Glutamatergic neuron (in vitro differentiated cells): ENCODE measurements at places on chromosomes 5 and 9. TPM values are rescaled to one million over a fixed set of nuclear protein-coding genes. Genes with fewer than 3 reads are reported as not detected.

Gene ECSCR
- total RNA-seq = not detected

DNA sequence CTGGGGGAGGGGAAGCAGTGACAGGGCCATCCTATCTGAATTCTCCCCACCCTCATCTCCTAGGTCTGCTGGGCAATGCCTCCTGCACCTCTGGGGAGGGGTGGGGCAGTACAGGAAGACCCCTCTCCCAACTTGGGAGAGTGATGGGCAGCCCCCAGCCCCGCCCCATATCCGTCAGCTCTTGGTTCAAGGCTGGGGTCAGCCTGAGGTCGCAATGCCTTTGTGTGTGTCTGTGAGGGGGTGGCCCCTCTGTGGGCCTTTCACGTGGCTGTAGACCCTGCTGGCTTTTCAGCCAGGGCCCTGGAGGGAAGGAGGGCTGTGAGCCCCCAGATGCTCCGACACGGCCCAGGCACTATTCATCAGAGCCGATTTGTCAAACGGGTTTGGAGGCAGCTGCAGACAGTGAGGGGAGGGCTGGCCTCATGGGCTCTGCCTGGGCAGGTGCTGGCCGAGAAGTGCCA lies 49.5 kb upstream of the RNU6ATAC start:
- DNase-seq = peak; percentile 24

- no peak for DNase-seq
Observed at GRCh38 chr5:159730285-159730684, 186.0 kb upstream of the ADRA1B start.

Gene TESK1
- 28.7 TPM for total RNA-seq

DNA sequence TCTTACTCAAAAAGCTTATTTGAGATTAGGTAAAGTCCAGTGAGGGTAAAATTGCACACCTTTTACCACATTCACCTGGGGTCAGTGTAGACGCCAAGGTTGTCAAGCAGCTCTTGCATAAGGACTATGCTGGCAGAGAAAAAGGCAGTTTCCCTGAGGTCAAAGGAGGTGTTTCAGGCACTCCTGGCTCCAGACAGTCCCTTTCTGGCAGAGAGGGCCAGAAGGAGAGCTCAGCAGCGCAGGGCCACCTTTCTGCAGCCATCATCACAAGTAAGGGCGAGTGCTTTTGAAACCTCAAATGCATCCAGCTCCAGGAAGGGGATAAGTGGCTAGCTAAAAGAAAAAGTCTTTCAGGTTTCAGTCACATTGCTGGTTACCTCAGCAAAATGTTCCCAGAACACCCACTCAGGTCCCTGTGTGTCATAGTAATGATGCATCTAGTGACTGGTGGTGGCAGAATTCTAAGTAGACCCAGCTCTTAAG lies 16.7 kb upstream of the IL13 start:
- no peak for DNase-seq

DNA sequence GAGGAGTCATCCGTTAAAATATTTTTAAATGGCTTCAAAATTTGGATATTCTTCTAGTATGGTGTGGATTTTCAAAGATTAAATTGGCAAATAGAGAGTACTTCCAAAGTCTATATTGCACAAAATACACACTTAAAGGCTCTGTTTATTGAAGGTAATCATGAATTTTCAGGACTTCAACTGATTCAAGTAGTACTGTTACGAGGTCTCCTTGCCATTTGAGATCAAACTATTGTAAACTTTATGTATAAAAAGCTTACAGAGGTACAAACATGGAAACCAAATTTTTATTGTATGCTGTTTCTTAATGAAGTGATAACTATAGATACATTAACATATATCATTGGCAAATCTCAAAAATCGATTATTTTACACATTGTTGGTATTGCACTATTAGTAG lies 2.5 kb downstream of the ERBIN start:
- DNase-seq = no peak

Gene RNF180
- total RNA-seq = 9.1 TPM

GRCh38 chr5:137501226-137501625 lies 2.1 kb upstream of the SPOCK1 start:
- DNase-seq = no peak

Gene TLR4
- total RNA-seq = not detected

Gene C6
- total RNA-seq = not detected

GRCh38 chr5:75567710-75568109 lies 43.5 kb upstream of the ANKDD1B start:
- DNase-seq = no peak

DNA sequence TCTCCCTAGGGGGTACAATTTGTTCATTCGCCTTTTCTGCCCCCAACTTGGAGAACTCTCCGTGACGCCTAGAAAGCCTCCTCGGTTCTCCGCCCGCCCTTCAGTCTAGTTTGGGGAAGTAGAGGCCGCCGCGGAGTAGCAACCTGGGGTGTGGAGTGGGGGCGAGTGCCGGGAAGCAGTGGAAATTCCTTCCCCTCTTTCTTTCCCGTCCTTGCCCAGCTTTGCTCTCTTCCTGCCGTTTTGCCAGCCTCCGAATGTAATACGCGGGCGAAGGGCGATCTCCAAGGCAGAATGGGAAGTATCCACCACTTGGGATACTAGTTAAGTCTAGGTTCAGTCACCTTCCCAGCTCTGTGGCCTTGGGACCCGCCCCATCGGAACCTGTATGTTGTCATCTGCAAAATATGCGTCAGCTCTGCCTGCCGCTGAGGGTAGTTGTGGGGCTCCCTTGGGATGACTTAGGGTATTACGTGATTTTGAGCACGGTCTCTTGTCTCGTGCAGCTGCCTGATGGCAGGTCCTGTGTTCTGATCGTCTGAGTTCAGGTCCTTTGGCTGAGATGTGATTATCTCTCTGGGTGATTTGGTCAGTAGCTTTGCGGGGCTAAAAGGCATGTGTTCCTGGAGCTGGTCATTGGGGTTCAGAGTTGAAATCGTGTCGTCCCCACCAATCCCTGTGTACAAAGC lies 724 bp downstream of the PAM start:
- peak; percentile 55 for DNase-seq

GRCh38 chr5:89204756-89205155 lies 321.8 kb upstream of the MEF2C start:
- DNase-seq = no peak

Gene LIX1
- total RNA-seq = not detected

Gene DMRT3
- 1.7 TPM for total RNA-seq

Gene HAPLN1
- total RNA-seq = 2.9 TPM
